Activated effector memory CD4-positive, alpha-beta T cell treated with anti-CD3 and anti-CD28 coated beads, Interleukin-2, amount 50 U/mL, for 16 hours (primary cell): ENCODE measurements at places on chromosomes 5 and 9.

GRCh38 chr9:28774433-28775235 lies 1201.4 kb upstream of the C9orf72 start:
- DNase-seq: no peak

GRCh38 chr5:89036704-89037489 lies 153.9 kb upstream of the MEF2C start:
- DNase-seq: no peak

DNA sequence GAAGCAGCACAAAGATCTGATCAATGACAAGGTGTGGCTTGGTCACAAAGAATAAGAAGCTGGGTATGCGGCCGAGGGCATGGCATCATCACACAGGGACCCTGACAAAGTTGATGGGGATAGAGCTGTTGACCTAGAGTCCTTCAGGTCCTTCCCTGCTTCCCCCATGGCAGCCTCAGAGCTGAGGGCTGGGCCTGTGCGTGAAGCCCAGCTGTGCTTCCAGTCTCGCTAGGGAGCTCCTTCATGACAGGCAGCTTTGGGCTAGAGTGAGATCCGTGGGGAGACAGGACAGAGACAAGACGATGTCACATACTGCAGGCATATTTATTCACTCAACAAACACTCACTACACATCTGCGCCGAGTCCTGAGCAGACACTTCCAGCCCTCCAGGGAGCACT lies 56.4 kb upstream of the NEURL1B start:
- no peak for DNase-seq

- DNase-seq: no peak
Observed at GRCh38 chr5:90421136-90421535, 11.6 kb upstream of the CETN3 start.

DNA sequence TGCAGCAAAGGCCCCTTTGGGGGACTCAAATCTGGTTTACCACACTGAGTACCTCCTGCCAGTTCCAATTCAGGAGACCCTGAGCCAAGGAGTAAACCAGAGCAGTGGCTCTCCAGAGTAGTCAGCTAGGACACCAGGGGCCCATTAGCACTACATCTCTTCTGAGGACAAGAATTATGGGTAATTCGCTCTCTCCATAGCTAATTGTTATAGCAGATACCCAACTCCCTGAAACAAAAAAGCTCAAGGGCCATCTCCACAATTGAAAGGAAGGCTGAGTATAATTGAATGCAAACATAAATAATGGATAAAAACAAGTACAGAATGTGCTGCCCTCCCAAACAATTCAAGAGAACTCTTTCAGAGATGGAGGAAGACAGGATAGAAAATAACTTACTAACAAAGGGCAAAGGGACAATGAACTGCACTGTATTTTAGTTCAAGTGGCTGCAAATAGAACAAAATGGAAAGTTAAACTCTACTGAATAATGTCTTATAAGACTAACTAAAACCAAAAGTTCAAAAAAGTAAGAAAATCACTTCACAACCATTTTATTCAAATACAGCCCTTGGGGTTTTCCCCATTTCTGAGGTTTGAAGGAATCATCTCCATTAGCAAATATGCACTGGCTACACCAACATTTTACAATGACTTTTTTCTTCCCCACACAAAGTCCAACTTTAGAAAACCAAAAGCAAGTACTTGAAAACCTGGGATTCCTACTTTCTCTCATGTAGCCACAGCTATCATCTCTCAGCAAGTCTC lies 118.8 kb downstream of the SIL1 start:
- no peak for DNase-seq

DNA sequence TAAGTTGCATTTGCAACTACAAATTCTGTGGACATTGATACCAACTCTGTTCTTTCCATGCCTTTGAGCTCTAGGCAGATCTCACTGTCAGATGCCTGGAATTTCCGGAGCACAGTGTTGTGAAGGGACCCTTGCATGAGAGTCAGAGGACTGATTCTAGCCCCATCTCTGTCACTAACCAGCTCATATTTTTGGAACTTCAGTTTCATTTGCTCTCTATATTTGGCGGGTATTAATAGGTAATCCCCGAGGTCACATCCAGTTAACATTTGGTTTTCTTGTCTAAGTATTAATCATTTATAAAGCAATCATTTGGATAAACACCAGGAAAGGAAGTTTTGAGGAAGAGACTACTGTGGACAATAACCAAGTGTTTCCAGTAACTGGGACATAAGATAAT lies 115.7 kb downstream of the MAN2A1 start:
- no peak for DNase-seq

DNA sequence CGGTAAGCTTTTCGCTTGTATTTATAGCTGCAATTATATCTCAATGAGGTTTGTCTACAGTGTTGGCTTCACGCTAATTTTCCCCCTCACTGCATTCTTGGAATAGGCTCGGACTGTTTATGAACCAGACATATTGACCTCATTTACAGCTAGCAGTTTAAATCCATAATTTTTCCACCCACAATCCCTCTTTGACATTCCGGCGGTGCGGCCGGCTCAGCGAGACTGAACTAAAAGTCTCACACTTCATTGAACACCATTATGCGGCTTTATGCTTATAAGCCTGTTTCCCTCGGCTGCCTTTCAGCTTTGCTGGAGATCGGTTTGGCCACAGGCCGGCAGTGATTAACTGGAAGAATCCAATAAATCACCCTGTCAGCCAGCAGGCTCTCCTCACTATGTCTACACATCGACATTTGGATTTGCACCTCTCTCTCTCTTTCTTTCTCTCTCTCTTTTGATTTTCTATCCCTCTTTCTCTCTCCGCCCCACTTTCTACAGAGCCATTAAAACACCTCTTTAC lies 315.0 kb upstream of the TLE4 start:
- DNase-seq: no peak

DNA sequence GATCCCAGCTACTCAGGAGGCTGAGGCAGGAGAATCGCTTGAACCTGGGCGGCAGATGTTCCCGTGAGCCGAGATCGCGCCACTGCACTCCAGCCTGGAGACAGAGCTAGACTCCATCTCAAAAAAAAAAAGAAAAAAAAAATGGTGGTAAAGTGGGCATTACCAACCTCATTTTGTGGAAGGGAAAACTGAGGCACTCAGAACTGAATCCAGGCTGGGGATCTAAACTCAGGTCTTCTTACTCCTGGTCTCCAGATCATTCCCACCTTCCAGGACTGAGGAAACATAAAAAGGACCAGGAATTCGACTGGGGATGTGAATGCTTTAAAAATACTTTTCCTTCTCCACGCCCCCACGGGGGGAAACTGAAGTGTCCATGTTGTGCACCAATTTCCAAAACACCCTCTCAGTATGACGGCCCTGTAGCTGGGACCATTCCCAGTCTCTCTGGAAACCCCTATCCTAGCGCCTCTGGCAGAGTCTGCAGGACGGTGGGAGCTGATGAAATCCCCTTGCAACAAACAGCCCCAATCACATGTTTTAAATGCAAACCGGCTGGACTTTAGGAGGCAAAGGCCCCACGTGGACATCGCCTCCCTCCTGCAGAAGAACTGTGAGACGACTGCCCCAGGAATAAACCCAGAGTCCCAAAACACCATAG lies 8.9 kb upstream of the AKNA start:
- DNase-seq: no peak

- DNase-seq: peak; percentile 67
Observed at GRCh38 chr5:36724467-36725332, 118.3 kb downstream of the SLC1A3 start.

DNA sequence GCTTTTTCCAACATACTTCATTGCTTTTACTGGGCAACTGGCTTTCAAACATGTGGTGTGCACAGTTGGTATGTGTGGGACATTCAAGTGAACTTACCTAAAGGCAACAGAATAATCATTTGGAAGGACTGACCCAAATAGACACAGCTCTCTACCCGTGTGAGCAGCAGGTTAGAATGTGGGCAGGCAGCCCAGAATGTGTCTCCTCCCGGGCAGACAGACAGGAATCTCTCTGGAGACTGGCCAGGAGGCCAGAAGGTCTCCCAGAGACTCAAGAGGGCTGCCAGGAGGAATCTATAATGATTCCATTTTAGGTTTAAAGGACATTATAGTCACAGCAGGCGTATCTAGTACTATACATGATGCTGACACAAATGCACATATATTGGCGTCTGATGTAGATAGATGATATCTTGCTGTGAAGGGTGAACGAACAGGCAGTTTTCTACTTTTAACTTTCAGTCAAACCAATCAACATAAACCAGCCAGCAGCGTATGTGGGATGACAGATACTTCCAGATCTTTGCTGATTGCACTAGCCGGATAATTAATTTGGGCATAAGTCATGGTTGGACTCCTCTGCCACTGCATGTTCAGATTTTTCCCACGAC lies 297.4 kb upstream of the ZNF608 start:
- DNase-seq: no peak

GRCh38 chr9:21450733-21451394 lies 10.6 kb downstream of the IFNA1 start:
- no peak for DNase-seq

GRCh38 chr9:88751781-88752180 lies 216.8 kb downstream of the NXNL2 start:
- no peak for DNase-seq

- DNase-seq: no peak
Observed at GRCh38 chr9:92679413-92680165, 9.7 kb upstream of the IPPK start.

- DNase-seq: no peak
Observed at GRCh38 chr5:144089401-144090021, 80.9 kb downstream of the YIPF5 start.

- no peak for DNase-seq
Observed at GRCh38 chr5:10521466-10522223, 42.2 kb upstream of the ANKRD33B start.

- no peak for DNase-seq
Observed at GRCh38 chr5:149265068-149265465, 6.6 kb upstream of the AFAP1L1 start.

DNA sequence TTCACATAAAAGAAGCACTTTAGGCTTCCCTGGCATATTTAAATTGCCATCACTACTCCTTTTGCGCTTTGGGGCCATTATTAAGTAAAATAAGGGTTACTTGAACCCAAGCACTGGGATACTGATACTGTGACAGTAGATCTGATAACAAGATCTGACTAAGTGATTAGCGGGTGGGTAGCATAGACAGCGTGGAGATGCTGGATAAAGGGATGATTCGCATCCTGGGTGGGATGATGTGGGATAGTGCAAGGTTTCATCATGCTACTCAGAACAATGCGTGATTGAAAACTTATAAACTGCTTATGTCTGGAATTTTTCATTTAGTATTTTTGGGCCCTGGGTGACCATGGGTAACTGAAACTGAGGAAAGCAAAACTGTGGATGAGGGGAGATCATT lies 75.1 kb downstream of the PTTG1 start:
- DNase-seq: no peak

- DNase-seq: no peak
Observed at GRCh38 chr5:29800752-29801151, 1392.7 kb upstream of the CDH6 start.

- no peak for DNase-seq
Observed at GRCh38 chr5:141722266-141722665, 40.2 kb upstream of the ARAP3 start.

DNA sequence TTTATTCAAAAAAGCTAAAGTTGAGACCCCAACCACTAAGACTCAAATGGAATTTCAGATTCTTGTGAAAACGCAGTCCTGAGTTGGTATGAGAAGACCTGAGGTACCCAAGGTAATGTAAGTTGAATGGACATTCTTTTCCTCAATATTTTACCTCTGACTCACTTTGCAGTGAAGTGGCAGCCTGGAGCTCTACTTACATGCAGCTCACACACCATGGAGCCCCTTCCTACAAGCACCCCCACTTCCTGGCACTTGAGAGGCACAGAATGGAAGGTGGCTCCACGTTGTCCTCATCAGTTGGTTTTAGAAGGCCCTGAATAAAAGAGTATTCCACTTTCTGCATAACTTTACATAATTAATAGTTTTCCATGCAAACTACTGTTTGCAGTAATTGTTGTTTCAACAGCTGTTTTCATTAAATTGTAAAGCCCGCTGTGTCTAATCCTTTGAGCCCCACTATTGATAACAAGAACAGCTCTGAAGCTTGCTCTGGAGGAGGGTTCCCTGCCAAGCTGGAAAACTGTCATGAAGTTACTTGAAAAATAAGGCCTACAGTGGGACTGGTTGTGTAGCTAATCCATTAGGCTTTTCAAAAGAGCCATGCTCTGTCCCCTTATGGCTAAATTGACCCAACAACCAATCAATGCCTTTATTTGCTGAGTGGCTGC lies 102.2 kb upstream of the SPATA31D4 start:
- DNase-seq: no peak

DNA sequence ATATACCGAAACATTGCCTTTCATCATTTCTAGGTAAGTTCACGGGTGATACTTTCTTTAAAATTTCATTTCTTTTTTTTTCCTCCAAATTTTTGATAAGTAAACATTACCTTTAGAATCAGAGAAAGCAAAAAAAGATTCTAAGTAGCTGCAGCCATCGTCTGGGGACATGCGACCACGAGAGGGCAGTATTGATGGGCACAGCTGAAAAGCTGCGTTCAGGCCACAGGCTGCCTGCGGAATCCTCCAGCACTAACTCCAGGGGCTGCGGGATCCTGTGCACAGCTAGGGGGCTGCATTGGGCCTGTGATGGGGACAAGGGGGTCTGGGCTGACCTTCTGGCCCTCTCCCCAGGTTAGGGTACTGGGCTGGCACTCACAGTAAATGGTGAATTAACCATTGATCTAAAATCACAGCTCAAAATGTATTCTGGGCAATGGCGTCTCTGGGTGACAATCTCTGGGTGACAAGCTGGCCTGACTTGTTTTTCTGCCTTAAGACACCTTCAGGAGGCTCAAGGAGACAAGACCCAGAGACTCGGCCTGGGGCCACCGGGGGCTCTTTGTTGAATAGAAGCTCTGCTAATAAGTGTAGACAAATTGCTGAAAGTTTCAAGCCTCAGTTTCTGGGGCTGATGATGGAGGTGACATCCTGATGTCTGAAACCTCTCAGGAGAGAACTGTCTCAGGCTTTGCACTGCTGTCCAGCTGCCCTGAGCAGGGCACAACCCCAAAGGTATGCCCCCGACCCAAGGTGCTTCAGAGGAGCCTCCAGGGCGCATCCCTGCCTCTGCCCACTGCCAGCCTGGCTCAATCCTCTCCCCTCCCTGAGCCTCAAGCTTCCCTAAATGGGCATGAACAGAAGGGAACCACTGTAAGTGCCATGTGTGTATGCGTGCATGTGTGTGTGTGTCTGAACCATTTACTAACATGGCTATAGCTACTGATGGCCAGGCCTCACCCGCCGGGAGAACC lies 44.3 kb upstream of the SARDH start:
- DNase-seq: peak; percentile 84

DNA sequence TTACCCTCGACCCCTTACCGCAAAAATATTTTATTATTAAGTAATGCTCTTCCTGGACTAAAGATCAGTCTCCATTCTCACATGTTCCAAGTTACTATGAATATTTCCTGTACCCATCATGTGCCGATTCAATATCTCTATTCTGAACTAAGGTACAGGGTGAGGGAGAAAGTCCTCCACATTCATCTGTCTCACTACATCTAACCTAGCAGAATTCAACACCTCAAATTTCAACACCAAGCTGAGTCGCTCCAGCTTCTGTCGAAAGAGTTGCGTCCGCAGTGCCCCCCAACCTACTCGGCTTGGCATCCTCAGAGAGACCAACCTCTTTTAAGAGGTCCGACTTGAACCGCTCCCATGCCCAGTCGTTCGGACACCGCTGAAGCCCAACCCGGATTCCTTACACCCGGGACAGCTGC lies 1.0 kb downstream of the CERT1 start:
- DNase-seq: no peak

GRCh38 chr5:71734141-71734540 lies 15.1 kb downstream of the CARTPT start:
- DNase-seq: no peak

GRCh38 chr9:134912126-134912840 lies 5.4 kb downstream of the FCN1 start:
- peak; percentile 34 for DNase-seq
